ENCODE measurements at places on chromosomes 2 and 18. TPM values are rescaled to one million over a fixed set of nuclear protein-coding genes. Genes with fewer than 3 reads are reported as not detected.

The SP9 gene
- total RNA-seq = 4.1 TPM

The KCNE4 gene
- total RNA-seq = not detected

The FEV gene
- not detected for total RNA-seq

The VAMP8 gene
- 51.3 TPM for total RNA-seq

The DCDC2C gene
- not detected for total RNA-seq

The RNF149 gene
- 23.1 TPM for total RNA-seq

The NCKAP1 gene
- 108 TPM for total RNA-seq

The UGT1A10 gene
- not detected for total RNA-seq

The MBP gene
- not detected for total RNA-seq

The CRYBA2 gene
- total RNA-seq = not detected

GRCh38 chr2:40113997-40114396 lies 334.9 kb upstream of the THUMPD2 start:
- no peak for DNase-seq

- DNase-seq = no peak
These were observed 38.8 kb upstream of the CTAGE1 start for GRCh38 chr18:22456547-22456946.

GRCh38 chr2:88269836-88270235 lies 99.7 kb downstream of the THNSL2 start:
- DNase-seq = no peak

- peak; percentile 34 for DNase-seq
These were observed 38.4 kb upstream of the MYO1B start for GRCh38 chr2:191206613-191207471.

- DNase-seq = peak; percentile 57
These were observed 308.4 kb downstream of the XIRP2 start for GRCh38 chr2:167196461-167197252.

GRCh38 chr2:37809931-37810570 lies 115.0 kb upstream of the RMDN2 start:
- DNase-seq = no peak

GRCh38 chr2:128365217-128365905 lies 46.7 kb upstream of the HS6ST1 start:
- no peak for DNase-seq

DNA sequence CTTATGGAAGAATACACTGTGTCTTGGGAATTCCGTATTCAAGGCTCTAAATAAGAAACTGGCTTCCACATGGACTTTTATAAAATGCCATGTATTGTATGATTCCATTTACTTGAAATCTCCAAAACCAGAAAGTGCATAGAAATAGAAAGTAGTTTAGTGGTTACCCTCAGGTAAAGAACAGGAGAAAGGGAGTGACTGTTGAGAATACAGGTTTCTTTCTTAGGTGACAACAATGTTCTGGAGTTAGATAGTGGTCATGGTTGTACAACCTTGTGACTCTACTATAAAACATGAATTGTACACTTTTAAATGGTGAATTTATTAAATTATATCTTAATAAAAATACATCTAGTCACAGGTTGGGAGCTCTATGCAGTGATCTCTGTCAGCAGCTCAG lies 481.8 kb downstream of the SPAG16 start:
- no peak for DNase-seq

GRCh38 chr2:31243053-31243452 lies 9.1 kb downstream of the EHD3 start:
- DNase-seq = no peak

DNA sequence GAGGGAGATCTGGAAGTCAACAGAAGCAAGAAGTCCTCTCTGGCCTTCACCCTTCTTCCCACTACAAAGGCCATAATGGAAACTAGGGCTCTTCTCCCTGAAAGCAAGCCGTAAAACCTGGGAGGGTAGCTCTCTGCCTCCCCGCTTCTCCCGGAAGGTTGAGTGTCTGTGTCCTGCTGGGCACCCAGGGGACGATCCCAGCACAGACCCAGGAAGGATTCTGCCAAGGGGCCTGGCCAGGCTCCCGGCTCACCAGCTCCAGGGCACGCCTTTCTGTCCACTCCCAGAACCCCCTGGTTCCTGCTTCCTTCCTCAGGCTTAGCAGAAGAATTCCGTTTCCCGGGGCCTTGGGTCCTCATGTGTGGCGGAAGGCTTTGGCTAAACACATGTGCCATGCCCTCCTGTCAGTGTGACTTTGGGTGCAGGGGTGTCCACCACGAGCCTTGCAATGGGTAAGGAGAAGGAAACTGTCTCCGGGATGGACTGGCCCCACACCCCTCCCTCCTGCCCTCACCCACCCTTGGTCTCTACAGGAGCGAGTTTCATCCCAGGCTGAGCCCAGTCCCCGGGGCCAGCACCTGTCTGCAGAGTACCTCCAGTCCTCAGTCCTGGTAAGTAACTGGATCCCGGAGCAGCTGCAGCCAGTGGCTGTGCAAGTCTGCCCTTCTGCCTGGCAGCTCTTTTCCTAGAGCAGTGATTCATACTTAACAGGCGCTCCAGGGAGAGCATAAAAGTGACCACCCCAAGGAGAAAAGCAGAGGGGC lies 135.8 kb downstream of the TPO start:
- peak; percentile 67 for DNase-seq

DNA sequence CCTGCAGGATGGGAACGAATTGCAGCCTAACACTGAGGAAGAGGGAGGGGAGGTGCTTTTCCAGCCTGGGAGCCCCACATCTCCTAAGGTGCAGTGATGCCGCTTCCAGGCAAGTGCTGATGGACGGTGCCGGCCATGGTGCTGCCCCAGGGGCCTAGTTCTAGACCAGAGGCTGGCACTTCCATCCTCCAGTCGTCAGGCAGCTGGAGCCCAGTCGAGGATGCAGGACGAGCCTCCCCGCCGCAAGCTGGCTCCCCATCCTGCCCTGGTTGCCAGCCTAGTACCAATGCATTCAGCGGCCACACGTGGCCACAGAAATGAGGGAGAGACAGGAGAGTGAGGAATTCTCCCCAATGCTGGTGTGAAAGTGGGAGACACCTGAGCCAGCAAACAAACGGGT lies 413.5 kb downstream of the ZNF516 start:
- no peak for DNase-seq

- DNase-seq = no peak
These were observed 27.1 kb upstream of the SERPINB12 start for GRCh38 chr18:63514888-63515678.

GRCh38 chr2:30862054-30862651 lies 54.9 kb upstream of the CAPN13 start:
- peak; percentile 66 for DNase-seq

- DNase-seq = no peak
These were observed 46.1 kb downstream of the SPATS2L start for GRCh38 chr2:200352636-200353035.

DNA sequence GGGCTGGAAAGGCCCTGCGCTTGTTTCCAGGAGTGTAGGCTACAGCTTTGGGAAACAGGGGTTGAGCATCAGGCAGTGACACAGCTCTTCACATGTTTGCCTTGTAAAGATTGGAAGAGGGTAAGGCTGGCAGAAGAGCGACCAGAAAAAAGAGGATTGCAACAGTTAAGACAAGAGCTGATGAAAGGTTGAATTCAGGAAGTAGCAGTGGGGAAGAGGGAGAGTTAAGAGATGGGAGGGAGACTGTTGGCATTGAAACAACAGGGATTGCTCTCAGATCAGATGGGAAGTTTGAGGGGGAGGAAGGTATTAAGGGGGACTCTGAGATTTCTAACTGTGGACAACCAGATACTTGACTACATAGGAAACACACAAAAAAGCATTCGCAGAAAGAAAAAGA lies 96.9 kb downstream of the CTAGE1 start:
- no peak for DNase-seq

- no peak for DNase-seq
These were observed 101.7 kb upstream of the ZFP36L2 start for GRCh38 chr2:43328133-43328532.

DNA sequence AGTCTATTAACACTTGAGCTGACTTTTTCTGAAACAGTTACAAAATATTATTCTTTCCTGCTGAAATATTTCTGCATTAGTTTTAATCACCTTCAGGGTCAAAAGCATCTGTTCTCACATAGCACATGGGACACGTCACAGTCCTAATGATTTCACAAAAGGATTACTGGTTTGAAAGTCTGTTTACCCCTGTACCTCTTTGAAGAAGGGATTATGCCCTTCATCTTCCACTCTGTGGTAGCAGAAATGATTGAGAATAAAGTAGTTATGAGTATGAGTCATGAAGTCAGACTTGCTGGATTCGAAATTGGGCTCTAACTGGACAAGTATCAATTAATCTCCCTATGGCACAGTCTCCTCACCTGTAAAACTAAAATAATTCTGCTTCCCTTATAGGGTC lies 121.2 kb downstream of the SATB2 start:
- DNase-seq = peak; percentile 45

DNA sequence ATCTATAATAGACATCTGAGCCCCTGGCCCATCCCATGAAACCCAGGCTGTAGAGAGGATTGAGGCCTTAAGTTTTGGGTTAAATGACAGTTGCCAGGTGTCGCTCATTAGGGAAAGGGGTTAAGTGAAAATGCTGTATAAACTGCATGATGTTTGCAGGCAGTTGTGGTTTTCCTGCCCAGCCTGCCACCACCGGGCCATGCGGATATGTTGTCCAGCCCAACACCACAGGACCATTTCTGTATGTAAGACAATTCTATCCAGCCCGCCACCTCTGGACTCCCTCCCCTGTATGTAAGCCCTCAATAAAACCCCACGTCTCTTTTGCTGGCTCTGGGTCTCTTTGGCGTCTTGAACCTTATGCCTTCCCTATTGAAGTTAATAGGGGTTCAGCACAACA lies 110.7 kb downstream of the XRCC5 start:
- DNase-seq = no peak

DNA sequence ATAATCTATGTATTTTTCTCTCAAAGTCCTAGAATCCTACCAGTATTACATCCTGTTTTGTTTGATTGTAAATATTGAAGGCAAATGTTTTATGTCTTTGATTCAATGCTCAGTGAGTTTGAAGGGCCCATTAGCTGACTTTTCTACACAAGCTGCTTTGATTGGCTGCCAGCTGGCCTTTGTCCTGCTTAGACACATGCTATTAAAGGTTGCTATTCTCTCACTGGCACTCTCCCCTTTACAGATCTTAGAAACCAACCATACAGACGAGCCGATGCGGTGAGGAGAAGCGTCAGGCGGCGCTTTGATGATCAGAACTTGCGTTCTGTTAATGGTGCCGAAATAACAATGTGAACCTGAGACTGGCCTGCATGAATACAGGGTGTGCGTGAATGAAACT lies 69.7 kb downstream of the PRPF40A start:
- no peak for DNase-seq

DNA sequence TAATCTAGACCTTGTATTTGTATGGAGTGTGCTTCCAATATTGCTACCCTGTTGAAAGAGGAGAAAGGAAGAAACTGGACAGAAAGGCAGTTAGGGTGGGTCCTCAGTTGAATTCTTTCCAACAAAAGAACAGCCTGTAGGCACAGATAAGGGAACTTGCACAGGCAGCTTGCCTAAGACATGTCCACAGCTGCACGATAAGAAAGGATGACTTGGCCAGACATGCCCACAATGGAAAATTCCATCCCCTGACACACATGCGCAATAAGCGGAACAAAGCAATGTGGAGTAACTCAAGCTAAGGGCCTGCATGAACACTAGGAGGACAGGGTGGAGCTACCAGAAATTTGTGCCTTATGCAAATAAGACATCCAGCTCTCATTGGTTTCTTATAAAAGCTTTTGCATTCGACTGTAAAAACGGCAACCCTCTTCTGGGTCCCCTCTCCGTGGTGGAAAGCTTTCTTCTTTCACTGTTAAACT lies 1084.7 kb upstream of the NXPH2 start:
- DNase-seq = no peak

GRCh38 chr2:231928901-231929725 lies 2.9 kb upstream of the NPPC start:
- DNase-seq = peak; percentile 2

DNA sequence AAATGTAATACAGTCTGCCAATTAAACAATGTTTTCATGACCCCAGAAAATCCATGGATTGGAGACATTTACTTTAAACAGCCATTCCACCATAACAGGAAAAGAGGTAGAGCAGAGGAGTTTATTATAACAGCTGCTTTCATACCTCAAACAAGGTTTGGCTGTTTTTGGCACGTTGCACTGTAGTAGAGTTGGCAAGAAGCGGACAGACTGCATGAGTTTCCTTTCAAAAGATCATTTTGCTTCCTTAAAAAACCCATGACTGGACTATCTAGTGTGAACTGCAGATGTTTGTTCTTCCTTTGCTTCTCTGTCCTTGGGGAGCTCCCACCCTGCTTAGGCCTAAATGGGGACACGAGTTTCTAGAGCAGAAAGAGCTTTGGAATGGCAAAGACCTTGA lies 108.5 kb upstream of the THOC1 start:
- no peak for DNase-seq

DNA sequence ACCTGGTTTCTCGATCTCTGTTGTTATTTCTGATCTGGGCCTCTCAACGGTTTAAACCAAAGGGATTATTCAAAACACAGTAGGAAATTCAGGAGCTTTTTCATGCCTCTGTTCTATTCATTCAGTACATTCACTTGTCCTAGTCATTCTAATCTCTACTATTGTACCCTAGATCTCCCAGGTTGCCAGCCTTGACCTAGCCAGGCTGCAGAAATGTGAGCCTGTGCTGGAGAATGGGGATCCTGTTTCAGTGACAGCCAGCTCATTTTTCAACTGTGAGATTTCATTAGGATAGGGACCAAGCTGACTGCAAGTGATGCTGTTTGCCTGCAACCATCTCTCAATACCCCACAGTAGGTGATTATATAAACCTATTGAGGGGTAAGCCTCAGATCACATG lies 186.2 kb downstream of the CMPK2 start:
- no peak for DNase-seq

- DNase-seq = no peak
These were observed 61.6 kb downstream of the SCN9A start for GRCh38 chr2:166314022-166314759.

GRCh38 chr2:41222593-41222992 lies 770.7 kb upstream of the SLC8A1 start:
- peak; percentile 30 for DNase-seq

DNA sequence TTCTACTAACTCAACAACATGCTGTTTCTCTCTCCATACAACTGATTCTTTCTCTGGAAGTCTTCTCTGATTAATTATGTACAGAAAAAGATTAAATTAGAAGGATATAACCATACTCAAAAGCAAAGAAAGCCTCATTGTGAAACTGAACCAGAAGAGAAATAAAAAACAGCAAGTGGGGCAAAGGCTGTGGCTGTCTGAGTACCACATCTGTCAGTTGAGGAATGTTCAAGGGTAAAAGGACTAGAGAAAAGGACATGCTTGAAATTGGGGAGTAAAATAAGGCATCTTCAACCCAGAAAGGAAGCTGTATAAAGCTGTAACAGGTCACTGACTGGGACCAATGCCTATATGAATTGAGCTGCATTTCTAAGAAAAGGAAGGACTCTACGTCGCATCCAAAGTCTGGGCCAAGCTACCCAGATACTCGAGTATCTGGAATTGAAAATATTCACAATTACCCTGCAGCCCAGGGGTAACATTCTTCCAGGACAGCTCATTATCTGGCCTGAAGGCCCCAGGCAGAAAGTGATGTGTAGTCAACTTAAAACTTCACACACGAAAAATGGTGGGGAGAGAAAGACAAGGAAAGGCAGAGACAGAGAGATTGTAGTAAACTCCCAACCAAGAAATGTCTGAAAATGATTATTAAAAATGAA lies 356.0 kb upstream of the GALNT5 start:
- no peak for DNase-seq

Data from SJCRH30 (cell line).